ENCODE measurements at places on chromosomes 16 and 17.
A peak's percentile ranks its signal among the peaks of the same experiment; 100 is the strongest.

DNA sequence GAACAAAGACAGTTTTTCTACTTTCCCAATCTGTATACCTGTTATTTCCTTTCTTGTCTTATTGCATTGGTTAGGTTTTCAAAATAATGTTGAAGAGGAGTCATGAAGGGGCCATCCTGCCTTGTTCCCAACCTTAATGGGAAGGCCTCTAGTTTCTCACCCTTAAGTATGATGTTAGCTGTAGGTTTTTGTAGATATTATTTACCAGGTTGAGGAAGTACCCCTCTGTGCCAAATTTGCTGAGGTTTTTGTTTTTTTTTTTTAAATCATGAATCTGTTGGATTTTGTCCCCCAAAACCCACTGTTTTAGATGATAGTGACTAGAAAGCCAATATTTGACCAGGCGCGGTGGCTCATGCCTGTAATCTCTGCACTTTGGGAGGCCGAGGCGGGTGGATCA lies 36.4 kb downstream of the VMP1 start:
- no peak for DNase-seq

DNA sequence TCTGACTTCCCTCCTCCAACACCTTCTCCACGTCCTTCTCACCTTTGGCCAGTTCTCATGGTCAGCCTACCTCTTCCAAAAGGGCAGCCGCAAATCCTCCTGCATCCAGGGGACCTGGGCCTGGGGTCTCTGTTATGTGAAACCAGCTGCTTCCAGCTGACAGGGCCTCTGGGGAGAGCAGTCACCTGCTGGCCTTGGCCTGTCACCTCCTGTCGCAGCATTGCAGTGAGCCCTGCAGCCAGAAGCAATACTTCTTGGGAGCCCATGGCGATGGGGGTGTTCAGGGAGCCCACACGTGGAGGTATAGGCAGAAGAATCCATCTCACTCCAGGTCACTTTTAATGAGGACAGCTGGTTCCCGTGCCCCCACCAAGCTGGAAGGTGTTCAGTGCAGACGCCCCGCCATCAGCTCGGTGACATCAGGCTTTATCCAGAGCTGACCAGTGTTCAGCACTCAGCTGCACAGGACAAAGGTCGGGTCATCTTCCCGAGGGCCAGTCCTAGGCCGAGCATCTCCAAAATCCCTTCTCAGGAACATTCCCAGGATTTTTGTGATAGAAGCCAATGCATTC lies 1.7 kb upstream of the SLC47A2 start:
- no peak for DNase-seq

GRCh38 chr17:78925234-78925633 lies at the start of gene TIMP2:
TSS of gene TIMP2 (minus strand) at chr17:78925387. CDS start at chr17:78925088, 299 bp downstream.
- peak; percentile 89 for DNase-seq

DNA sequence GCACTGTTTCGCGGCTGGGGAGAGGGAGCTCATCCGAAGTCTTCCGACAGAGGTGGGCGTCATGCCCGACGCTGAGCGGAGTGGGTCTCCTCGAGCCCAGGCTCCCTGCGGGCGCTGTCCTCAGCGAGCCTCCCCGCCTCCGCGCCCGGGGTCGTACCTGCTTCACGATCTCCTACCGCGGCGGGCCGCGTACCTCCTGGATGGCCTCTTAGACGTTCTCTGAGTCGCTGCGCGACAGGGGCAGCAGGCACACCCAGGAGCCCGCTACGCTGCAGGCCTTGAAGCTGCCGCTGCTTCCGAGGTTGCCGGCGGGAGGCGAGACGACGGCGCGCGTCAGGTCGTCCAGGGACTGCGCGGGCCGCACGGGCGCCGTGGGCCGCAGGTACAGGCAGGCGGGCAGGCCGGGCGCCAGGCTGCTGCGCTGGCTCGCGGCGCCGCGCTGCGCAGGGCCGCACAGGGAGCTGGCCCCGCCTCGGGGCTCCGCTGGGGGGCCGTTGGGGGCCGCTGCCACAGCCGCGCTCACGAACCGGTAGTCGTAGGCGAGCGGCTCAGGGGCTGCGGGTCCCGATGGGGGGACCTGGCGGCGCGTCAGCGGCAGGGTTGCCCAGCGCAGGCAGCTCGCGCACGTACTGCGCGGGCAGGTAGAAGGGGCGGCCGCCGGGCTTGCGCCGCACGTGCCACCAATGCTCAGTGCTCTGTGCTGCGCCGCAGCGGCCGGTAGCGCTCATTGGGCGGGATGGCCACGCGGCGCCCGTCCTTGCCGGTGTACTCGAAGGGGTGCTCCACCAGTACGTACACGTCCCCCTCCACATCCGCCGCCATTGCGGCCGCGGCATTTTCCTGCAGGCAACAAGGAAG lies 116.4 kb upstream of the SMURF2 start:
- DNase-seq = peak; percentile 32

GRCh38 chr17:76082326-76083251 lies 3.6 kb downstream of the ZACN start:
- DNase-seq = no peak

DNA sequence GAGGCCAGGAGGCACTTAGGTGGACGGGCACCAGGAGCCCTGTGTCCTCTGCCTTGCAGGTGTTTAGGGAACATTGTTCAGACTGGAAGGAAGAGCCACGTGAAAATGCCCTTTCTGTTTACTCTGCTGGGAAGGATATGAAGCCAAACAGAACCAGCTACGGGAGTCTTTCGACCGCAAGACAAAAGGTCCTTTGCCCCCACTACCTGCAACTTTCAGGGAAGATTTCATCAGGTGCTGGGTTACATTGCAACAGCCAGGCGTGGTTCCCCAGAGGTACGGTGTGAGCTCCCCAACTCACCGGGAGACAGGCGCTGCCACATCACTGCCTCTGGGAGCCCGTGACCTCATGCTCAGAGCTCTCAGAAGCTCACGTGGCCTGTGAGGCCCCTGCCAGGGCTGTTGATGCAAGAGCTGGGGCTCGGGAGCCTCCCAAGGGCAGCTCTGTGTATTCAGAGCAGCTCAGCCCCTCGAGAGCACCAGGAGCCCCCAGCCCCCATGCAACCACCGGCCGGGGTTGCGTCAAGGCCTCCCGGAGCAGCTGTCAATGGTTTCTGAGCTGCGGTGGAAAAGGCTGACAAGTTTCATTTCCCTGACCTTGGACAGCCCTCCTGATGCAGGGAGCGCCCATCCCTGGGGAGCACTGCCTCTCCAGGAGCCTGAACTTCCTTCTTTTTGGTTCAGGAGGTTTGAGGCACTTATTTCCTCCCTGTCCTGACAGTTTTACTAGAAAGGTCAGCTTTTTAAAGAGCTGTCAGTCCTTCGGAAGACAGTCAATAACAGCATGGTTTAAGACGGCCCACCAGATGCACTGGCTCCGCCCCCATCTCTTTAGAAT lies 42.1 kb downstream of the TBC1D16 start:
- DNase-seq = peak; percentile 84

GRCh38 chr16:69309316-69309715 lies 1.8 kb upstream of the VPS4A start:
- no peak for DNase-seq
